ENCODE measurements at places on chromosomes 12 and 14. TPM values are rescaled to one million over a fixed set of nuclear protein-coding genes. Genes with fewer than 3 reads are reported as not detected.

The RNU4-1 gene
- total RNA-seq = 3,997 TPM

The KIF5A gene
- total RNA-seq = 0.15 TPM

The ITGA5 gene
- total RNA-seq = 1.3 TPM

- peaks cover 89% of the 10 kb centered on the region for H3K36me3 ChIP-seq
- peaks cover 25% of the 10 kb centered on the region for H3K4me1 ChIP-seq
- no peak overlapping the region for H3K4me3 ChIP-seq
- no peaks in the 10 kb centered on the region for H3K27me3 ChIP-seq
These were observed 34.8 kb downstream of the ZC3H14 start for GRCh38 chr14:88597601-88598000.

The RDH12 gene
- total RNA-seq = not detected

The IFI27 gene
- not detected for total RNA-seq

GRCh38 chr12:93079271-93079670, 150.2 kb upstream of the EEA1 start:
- H3K4me3 ChIP-seq = no peak overlapping the region
- no peaks in the 10 kb centered on the region for H3K4me1 ChIP-seq
- H3K27ac ChIP-seq = no peak overlapping the region
- no peak for DNase-seq
- no peaks in the 10 kb centered on the region for H3K36me3 ChIP-seq

The CTSG gene
- total RNA-seq = not detected

- H3K36me3 ChIP-seq = no peaks in the 10 kb centered on the region
- no peaks in the 10 kb centered on the region for H3K4me1 ChIP-seq
- no peak for DNase-seq
- H3K4me3 ChIP-seq = no peak overlapping the region
- no peaks in the 10 kb centered on the region for H3K27me3 ChIP-seq
These were observed 51.1 kb upstream of the KRAS start for GRCh38 chr12:25301798-25302197.

- no peak overlapping the region for H3K27ac ChIP-seq
- peaks cover 61% of the 10 kb centered on the region for H3K36me3 ChIP-seq
- no peak overlapping the region for H3K4me3 ChIP-seq
- DNase-seq = no peak
- H3K27me3 ChIP-seq = no peaks in the 10 kb centered on the region
These were observed 60.5 kb downstream of the FBXW8 start for GRCh38 chr12:116971222-116971621.

The PTHLH gene
- not detected for total RNA-seq

GRCh38 chr14:96564389-96564788, 62.2 kb downstream of the PAPOLA start:
- H3K4me1 ChIP-seq = peaks cover 3% of the 10 kb centered on the region
- H3K27ac ChIP-seq = no peak overlapping the region
- no peak for DNase-seq
- no peaks in the 10 kb centered on the region for H3K27me3 ChIP-seq

DNA sequence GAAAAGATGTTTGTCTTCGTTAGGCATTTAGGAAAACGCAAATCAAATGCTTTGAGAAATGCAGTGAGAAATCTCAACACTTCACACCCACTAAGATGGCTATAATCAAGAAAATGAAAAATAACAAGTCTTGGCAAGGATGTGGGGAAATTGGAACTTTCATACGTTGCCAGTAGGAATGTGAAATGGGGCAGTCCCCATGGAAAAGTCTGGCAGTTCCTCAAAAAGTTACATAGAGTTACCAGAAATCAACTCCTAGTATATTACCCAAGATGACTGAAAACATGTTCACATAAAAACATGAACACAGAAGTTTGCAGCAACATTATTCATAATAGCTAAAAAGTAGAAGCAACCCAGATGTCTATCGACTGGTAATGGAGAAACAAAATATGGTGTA, 41.5 kb upstream of the LRTM2 start:
- no peak for DNase-seq
- H3K36me3 ChIP-seq = peaks cover 64% of the 10 kb centered on the region
- no peak overlapping the region for H3K4me3 ChIP-seq
- H3K27me3 ChIP-seq = no peaks in the 10 kb centered on the region

GRCh38 chr12:51395283-51396230, 4.4 kb upstream of the GALNT6 start:
- H3K4me1 ChIP-seq = peaks cover 68% of the 10 kb centered on the region
- peak overlapping the region; percentile 57 for H3K4me3 ChIP-seq
- peak overlapping the region; percentile 61 for H3K27ac ChIP-seq
- no peak for DNase-seq

The ANKRD33 gene
- total RNA-seq = not detected

The BCAT1 gene
- total RNA-seq = 69.8 TPM

DNA sequence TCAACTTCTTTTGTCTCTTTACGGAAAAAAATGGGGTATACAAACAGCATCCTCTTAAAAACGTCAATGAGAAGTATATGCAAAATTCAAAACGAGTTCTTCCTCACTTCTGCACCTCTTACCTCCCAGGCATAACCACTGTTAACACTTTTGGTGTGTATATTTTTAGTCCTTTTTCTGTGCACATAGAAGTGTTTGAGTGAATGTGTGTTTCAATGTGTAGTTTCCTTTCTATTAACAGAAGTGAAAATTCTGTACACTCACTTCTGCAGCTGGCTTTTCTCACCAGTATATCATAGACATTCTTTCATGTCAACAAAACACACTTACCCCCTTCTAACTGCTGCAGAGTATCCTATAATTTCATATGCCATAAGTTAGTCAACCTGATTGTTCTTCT, 5.4 kb downstream of the UBR7 start:
- peaks cover 44% of the 10 kb centered on the region for H3K4me1 ChIP-seq
- peak overlapping the region; percentile 44 for H3K4me3 ChIP-seq
- H3K27me3 ChIP-seq = no peaks in the 10 kb centered on the region
- DNase-seq = no peak
- peaks cover 51% of the 10 kb centered on the region for H3K36me3 ChIP-seq

- H3K4me3 ChIP-seq = no peak overlapping the region
- peaks cover 23% of the 10 kb centered on the region for H3K4me1 ChIP-seq
- peaks cover 6% of the 10 kb centered on the region for H3K36me3 ChIP-seq
- no peak for DNase-seq
- H3K27ac ChIP-seq = no peak overlapping the region
These were observed 34.7 kb downstream of the CDC42BPB start for GRCh38 chr14:103022685-103023044.

- no peak for DNase-seq
- no peak overlapping the region for H3K27ac ChIP-seq
- no peaks in the 10 kb centered on the region for H3K36me3 ChIP-seq
- no peaks in the 10 kb centered on the region for H3K4me1 ChIP-seq
- H3K27me3 ChIP-seq = peaks cover 5% of the 10 kb centered on the region
These were observed 188.8 kb downstream of the ESRRB start for GRCh38 chr14:76564471-76565422.

- H3K36me3 ChIP-seq = no peaks in the 10 kb centered on the region
- no peak overlapping the region for H3K27ac ChIP-seq
- no peak overlapping the region for H3K4me3 ChIP-seq
- H3K4me1 ChIP-seq = no peaks in the 10 kb centered on the region
- peaks cover 2% of the 10 kb centered on the region for H3K27me3 ChIP-seq
These were observed 89.0 kb upstream of the BCL11B start for GRCh38 chr14:99360774-99361595.

The YEATS4 gene
- 19.3 TPM for total RNA-seq

DNA sequence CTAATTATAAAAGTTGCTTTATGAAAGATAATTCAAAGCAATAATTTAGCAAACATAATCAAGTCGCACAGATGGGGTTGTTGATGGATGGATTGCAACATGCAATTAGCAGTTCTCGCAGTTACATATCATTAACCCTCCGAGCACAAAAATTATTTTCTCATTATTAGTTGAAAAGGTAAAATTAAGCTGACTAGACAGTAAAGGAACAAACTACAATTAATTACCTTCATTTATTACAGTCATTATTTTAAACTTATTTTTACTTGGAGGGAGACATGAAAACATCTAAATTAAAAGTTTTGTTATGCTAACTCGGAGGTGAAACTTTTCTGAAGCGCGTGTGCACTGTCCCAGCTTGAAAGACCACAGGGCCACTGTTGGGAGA, 146.9 kb downstream of the PHETA1 start:
- no peak overlapping the region for H3K27ac ChIP-seq
- H3K36me3 ChIP-seq = no peaks in the 10 kb centered on the region
- H3K4me1 ChIP-seq = no peaks in the 10 kb centered on the region
- DNase-seq = no peak
- H3K27me3 ChIP-seq = peaks cover 12% of the 10 kb centered on the region
- H3K4me3 ChIP-seq = no peak overlapping the region

- H3K27ac ChIP-seq = no peak overlapping the region
- no peak for DNase-seq
- no peaks in the 10 kb centered on the region for H3K36me3 ChIP-seq
- H3K4me1 ChIP-seq = no peaks in the 10 kb centered on the region
- no peak overlapping the region for H3K4me3 ChIP-seq
- no peaks in the 10 kb centered on the region for H3K27me3 ChIP-seq
These were observed 248.6 kb upstream of the NOVA1 start for GRCh38 chr14:26846388-26846787.

GRCh38 chr14:87805315-87805723, 187.7 kb downstream of the GALC start:
- H3K4me1 ChIP-seq = no peaks in the 10 kb centered on the region
- no peak for DNase-seq
- no peak overlapping the region for H3K4me3 ChIP-seq
- H3K36me3 ChIP-seq = no peaks in the 10 kb centered on the region
- H3K27me3 ChIP-seq = no peaks in the 10 kb centered on the region

DNA sequence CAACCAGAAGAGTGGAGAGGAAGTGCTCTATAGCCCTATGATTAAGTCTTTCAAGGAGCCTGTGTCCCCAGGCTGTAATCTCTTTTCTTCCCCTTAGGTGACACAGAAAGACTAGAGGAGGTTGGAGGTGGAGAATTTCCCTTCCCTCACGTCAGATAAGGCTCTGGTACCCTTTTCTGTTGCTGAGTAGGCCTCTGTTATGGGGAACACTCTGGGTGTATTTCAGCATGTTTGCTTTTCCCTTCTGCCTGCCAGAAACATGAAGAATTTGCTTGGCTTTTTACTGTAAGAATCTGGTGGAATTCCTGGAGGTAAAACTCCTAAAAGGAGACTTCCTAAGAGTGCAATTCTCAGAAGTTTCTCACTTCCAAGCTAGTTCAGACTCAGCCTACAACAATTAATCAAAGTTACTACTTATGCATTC, 58.3 kb downstream of the SIX1 start:
- H3K4me1 ChIP-seq = no peaks in the 10 kb centered on the region
- DNase-seq = no peak
- no peak overlapping the region for H3K27ac ChIP-seq
- no peaks in the 10 kb centered on the region for H3K36me3 ChIP-seq
- H3K4me3 ChIP-seq = no peak overlapping the region

DNA sequence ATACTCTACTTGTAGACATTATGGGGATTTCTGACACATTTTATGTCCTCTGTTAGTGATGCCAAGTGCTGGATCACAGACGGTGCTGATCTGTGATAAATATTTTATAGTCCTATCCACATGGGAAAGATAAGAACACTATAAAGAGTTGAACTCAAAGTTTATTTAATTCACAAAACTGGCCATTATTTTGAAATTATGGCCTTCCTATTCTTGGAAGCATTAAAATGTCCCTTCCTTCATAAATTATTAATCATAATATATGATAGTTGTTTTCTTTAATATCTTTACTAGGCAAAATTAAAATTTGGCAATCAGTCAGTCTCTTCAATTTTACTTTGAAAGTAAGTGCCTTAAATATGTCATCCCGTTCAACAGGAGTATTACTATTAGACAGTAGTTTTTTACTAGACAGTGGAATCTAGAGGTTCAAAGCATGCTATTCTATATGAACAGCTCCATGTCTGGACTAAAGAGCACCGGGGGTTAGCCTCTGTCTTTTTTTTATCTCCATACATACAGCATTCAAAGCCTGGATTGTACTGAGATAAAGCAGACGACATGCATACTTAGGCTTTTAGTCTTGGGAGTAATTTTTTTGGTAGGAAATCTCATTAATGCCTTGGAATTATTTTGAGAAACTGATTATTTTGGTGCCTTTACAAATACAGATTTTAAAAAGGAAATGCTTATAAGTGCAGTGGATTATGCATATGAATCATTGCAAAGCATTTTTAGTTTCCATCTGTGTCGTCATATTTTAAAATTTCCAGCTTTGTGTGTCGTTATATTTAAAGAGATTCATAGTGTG, 306.1 kb upstream of the RGS6 start:
- H3K36me3 ChIP-seq = peaks cover 70% of the 10 kb centered on the region
- DNase-seq = no peak
- H3K4me3 ChIP-seq = no peak overlapping the region
- H3K27ac ChIP-seq = no peak overlapping the region
- peaks cover 4% of the 10 kb centered on the region for H3K4me1 ChIP-seq

DNA sequence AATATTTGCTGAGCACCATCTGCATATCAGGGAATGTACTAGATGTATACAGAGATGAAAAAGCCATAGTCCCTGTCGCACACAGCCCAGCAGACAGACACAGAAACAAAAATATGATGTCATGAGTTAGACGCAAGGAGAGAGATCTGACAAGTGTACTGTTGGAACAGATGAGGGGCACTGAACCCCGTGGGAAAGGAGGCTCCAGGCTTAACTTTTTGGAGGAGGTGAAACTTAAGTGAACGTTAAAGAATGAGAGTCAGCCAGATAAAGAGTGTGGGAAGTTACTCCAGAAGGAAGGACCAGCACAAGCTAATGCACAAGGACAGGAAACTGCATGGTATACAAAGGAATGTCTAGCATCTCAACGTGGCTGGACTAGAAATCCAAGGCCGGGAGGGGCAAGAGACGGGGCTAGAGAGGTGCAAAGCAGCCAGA, 2.5 kb upstream of the ACTN1 start:
- DNase-seq = no peak
- peaks cover 16% of the 10 kb centered on the region for H3K4me1 ChIP-seq
- no peak overlapping the region for H3K4me3 ChIP-seq

- H3K27ac ChIP-seq = no peak overlapping the region
- H3K4me3 ChIP-seq = no peak overlapping the region
- H3K36me3 ChIP-seq = no peaks in the 10 kb centered on the region
- H3K4me1 ChIP-seq = peaks cover 35% of the 10 kb centered on the region
- no peaks in the 10 kb centered on the region for H3K27me3 ChIP-seq
These were observed 75.6 kb upstream of the KRAS start for GRCh38 chr12:25326326-25326725.

DNA sequence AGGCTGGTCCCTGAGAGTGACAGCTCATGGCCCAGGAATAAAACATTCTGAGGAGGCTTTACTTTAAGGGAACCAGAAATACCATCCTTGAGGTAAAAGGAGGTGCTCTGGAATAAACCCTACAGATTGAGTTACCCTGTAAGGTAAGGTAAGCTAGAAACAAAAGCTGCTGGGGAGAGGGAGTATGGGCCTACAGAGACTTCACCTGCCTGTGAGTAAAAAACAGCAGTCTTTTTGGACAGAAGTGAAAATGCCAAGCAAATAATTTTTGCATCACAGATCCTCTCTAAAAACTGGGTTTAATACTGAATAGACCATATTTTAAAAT, 41.2 kb downstream of the CORO1C start:
- H3K4me3 ChIP-seq = peak overlapping the region; percentile 61
- peaks cover 14% of the 10 kb centered on the region for H3K36me3 ChIP-seq

The MIP gene
- not detected for total RNA-seq

GRCh38 chr12:18130851-18131250, 40.9 kb upstream of the RERGL start:
- peaks cover 2% of the 10 kb centered on the region for H3K36me3 ChIP-seq
- H3K4me1 ChIP-seq = no peaks in the 10 kb centered on the region
- DNase-seq = no peak
- no peak overlapping the region for H3K4me3 ChIP-seq
- no peak overlapping the region for H3K27ac ChIP-seq
